ENCODE measurements at places on chromosomes 4 and X.
A peak's percentile ranks its signal among the peaks of the same experiment; 100 is the strongest.

DNA sequence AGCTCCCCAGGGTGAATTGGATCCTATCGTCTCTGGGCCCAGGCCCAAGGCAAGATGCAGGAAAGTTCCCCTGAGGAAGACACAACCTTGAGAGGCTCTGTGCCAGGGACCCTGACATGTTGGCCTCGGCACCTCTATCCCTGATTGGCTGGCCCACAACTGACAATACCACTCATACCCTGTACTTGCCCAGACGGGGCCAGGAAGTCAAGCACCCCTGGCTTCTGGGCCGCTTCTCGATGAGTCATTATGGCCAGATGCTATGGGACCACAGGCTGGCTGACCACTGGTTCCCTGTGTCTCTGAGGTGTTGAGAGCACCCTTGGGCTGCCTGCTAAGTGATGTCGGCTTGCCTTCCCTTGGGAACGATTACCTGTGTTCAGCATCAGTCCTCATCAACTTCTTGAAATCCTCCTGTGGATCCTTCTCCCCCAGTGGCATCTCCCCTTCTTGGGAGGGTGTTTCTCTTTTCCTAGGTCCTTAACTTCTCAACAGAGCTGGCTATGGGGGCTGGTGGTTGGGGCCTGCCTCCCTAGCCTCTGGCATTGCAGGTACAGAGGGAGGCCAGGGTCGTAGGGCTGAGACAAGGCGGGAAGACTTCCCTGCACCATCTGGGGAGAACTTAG lies 54.5 kb upstream of the MAMLD1 start:
- no peak for DNase-seq

- DNase-seq: no peak
Observed at GRCh38 chrX:12494400-12495138, 296.6 kb upstream of the PRPS2 start.

DNA sequence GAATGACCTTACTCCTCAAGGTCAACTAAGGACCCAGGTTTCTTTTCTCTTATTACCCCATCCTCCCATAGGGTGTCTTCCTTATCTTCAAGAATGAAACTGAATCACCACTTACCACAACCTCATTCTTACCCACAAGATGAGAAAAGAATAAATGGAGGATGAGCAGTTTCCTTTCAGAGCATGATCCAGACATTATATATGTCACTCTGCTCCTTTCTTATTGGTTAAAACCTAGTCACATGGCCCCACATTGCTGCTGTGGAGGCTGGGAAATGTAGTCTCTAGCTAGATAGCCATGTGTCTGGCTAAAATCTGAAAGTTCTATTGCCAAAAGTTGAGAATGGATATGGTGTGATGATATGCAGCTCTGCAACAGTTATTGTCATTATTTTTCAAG lies 62.4 kb upstream of the RAI2 start:
- DNase-seq: no peak

- DNase-seq: no peak
Observed at GRCh38 chr4:178414881-178415446, 972.7 kb upstream of the AGA start.

- no peak for DNase-seq
Observed at GRCh38 chr4:101711590-101712260, 78.8 kb upstream of the BANK1 start.

DNA sequence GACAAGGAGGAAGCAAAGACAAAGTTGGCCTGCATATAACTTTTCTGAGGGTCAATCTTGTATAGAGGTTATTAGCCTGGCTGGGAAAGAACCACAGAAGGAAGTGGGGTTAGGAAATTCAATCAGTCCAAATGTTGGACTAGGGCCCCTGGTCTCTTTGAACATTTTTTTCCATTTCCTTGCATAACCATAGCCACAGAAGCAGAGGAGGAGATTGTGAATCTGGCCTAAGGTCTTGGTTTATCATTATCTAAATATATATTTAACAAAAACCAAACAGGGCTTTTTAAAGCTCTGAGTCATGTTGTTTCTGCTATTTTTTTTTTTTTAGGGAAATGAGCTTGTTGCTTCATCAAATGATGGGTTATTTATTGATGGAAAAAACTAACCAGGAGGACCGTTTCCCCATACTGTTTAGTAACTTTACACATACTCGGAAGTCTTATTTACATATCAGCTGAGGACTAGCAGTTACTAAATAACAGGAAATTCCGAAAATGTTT lies 97.7 kb upstream of the ACSL4 start:
- DNase-seq: no peak

DNA sequence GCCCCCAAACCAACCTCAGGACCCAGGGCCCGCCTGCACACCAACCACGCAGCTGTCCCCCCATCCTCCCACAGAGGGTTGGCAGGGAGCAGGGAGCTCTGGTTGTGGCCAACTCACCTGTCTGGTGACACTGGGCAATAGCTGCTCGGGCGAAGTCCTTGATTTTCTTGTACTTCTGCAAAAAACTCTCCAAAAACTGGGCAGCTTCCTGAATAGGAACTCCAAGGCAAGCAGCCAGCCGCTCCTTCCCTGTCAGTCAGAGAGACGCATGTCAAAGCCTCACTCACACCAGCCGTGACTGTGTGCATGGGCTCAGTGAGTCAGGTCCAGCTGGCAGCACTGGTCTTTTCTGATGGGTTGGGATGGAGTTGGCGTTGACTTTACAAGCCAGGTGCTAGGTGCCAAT lies 26.4 kb downstream of the NAT8L start:
- no peak for DNase-seq

- DNase-seq: no peak
Observed at GRCh38 chr4:77992581-77992980, 64.5 kb upstream of the FRAS1 start.

GRCh38 chrX:138191998-138192397 lies 519.5 kb downstream of the FGF13 start:
- peak; percentile 67 for DNase-seq

DNA sequence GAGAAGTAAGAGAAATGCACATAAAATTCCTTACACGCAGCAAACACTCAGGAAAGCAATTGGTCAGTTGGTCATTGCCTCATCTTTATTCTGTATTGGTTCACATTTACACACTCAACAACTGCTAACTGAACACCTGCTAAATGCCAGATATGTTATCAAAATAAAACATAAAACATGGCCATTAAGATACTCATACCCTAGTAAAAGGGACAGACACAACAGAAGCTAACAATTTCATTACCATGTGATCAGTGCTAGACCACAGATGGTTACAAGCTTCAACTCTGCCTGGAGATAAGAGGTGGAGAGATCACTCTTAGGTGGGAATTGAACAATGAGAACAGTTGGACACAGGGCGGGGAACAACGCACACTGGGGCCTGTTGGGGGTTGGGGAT lies 26.2 kb downstream of the TEC start:
- peak; percentile 75 for DNase-seq

DNA sequence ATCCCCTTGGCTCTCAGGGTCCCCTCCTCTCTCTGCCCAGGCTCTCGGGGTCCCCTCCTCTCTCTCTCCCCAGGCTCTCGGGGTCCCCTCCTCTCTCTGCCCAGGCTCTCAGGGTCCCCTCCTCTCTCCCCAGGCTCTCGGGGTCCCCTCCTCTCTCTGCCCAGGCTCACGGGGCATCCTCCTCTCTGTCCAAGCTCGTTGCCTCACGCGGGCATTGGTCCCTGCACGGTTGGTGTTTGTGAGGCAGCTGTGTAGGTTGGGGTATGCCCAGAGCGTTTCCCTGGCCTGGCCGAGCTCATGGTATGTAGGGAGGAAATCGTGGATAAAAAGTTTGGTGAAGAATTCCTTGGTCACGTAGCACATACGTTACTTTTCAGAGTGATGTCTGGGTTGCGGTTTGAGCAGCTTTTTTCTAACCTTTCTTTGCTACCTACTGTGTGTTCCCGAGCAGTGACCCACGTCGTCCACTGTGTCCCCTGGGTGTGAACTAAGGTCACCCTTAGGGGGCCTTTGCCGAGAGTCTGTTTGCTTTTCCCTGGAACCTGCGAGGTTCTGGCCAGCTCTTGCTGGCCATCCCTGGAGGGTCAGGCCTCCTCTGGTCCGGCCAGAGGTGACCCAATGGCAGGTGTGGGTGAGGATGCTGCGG lies 36.6 kb downstream of the PCGF3 start:
- DNase-seq: no peak

DNA sequence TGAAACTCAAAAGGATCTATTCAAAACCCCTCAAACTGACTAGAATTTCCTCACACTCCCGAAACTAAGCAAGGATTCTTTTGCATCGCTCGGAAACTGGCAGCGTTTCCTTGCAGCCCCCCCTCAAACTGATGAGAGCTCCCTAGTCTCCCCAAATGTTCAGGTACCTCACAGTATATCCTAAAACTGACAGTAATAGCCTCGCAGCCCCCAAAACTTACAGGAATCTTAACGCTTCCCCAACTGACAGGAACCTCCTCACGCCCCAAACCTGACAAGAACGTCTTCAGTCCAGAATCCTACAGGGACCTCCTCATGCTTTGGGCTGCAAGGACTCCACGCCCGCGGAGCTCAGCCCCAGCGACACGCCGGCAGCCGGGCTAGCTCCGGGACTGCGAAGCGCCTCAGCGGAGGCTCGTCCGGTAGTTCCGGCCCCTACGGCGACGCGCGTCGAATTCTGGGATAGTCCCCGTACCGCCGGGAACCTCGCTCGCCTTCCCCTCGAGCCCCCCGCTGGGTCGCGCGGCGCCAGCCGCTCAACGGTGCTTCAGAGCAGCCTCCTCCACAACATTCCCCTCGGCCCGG lies 640 bp downstream of the PHF8 start:
- DNase-seq: peak; percentile 35

GRCh38 chr4:107050525-107051135 lies 14.5 kb upstream of the DKK2 start:
- no peak for DNase-seq

Data from common myeloid progenitor, CD34-positive (primary cell).